ENCODE measurements at places on chromosomes 1 and 21. TPM values are rescaled to one million over a fixed set of nuclear protein-coding genes. Genes with fewer than 3 reads are reported as not detected.

Gene C8A
- not detected for total RNA-seq

Gene F13B
- not detected for total RNA-seq

Gene GNAT2
- total RNA-seq = not detected

Gene SRP9
- total RNA-seq = 166 TPM

Gene RXRG
- total RNA-seq = 8.4 TPM

DNA sequence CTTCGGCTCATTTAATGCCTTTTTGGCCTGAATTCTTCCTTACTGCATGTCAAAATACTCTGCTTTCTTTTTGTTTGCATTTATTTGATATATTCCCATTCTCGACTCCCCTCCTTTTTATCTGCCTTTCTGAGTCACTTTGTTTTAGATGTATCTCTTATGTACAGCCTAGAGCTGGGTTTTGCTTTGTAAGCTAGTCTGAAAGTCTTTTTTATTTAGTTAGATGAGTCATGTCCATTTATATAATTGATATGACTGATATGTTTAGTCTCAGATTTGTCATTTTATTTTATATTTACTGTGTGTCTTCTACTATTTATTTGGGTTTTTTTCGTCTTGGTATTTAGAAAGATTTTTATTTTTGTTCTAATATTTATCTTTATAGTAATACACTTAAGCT, 33.6 kb upstream of the GNG5 start:
- no peak overlapping the region for H3K27ac ChIP-seq
- peaks cover 10% of the 10 kb centered on the region for H3K36me3 ChIP-seq
- H3K4me3 ChIP-seq = no peak overlapping the region
- H3K27me3 ChIP-seq = no peaks in the 10 kb centered on the region
- no peak for DNase-seq

- no peak for DNase-seq
- no peaks in the 10 kb centered on the region for H3K27me3 ChIP-seq
- H3K27ac ChIP-seq = peak overlapping the region; percentile 89
- H3K4me1 ChIP-seq = peaks cover 75% of the 10 kb centered on the region
- peak overlapping the region; percentile 87 for H3K4me3 ChIP-seq
Observed at GRCh38 chr1:1777583-1777899, 729 bp downstream of the NADK start.

DNA sequence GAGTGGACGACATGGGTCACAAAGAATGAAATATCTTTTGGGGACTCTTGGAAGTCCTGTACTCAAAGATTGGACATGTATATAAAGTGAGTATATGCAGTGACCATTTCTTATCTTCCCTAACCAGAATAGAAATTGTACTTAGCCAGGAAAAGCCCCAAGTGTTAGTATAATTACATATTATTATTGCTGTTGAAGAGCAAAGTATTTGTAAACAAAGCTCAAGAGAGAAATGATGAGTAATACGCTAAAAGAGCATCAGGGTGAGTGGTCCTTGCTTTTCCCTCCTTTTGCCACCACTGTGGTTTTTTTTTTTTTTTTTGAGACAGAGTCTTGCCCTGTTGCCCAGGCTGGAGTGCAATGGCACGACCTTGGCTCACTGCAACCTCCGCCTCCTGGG, 6.4 kb upstream of the CGN start:
- H3K27ac ChIP-seq = no peak overlapping the region
- no peak overlapping the region for H3K4me3 ChIP-seq
- no peaks in the 10 kb centered on the region for H3K4me1 ChIP-seq
- no peaks in the 10 kb centered on the region for H3K27me3 ChIP-seq
- no peak for DNase-seq

DNA sequence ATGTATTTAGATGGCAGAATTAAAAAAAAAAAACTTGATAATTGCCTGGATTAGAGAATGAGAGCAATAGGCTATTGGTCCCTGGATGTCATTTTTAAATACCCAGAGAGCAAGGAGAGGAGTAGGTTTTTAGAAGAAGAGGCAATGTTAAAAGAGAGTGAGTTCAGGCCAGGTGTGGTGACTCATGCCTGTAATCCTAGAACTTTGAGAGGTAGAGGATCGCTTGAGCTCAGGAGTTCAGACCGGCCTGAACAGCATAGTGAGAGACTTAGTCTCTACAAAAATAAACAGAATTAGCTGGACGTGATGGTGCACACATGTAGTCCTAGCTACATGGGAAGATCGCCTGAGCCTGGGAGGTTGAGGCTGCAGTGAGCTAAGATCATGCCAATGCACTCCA, 15.9 kb upstream of the MUTYH start:
- H3K4me1 ChIP-seq = peaks cover 14% of the 10 kb centered on the region
- DNase-seq = no peak
- no peak overlapping the region for H3K4me3 ChIP-seq
- no peaks in the 10 kb centered on the region for H3K36me3 ChIP-seq

- H3K27ac ChIP-seq = no peak overlapping the region
- no peak overlapping the region for H3K4me3 ChIP-seq
- no peaks in the 10 kb centered on the region for H3K4me1 ChIP-seq
- DNase-seq = no peak
- H3K27me3 ChIP-seq = no peaks in the 10 kb centered on the region
- H3K36me3 ChIP-seq = peaks cover 88% of the 10 kb centered on the region
Observed at GRCh38 chr1:165753934-165754333, 14.7 kb downstream of the TMCO1 start.

- no peaks in the 10 kb centered on the region for H3K27me3 ChIP-seq
- no peak for DNase-seq
- no peaks in the 10 kb centered on the region for H3K36me3 ChIP-seq
- no peak overlapping the region for H3K27ac ChIP-seq
Observed at GRCh38 chr1:33560680-33561079, 88.2 kb downstream of the ZSCAN20 start.

DNA sequence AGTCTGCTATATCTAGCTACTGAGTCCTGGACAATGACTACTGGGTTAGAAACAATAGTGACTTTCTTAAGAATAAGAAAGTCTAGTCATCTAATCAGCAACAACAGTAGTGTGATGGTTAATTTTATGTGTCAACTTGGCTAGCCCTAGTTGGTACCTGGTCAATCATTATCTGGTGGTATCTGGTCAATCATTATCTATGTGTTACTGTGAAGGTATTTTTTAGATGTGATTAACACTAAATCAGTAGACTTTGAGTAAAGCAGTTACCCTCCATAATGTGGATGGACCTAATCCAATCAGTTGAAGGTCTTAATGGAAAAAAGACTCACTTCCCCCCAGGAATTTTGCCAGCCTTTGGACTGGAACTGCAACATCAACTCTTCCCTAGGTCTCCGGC, 312.6 kb downstream of the SIPA1L2 start:
- H3K4me3 ChIP-seq = no peak overlapping the region
- H3K36me3 ChIP-seq = no peaks in the 10 kb centered on the region
- DNase-seq = no peak
- H3K4me1 ChIP-seq = no peaks in the 10 kb centered on the region
- no peaks in the 10 kb centered on the region for H3K27me3 ChIP-seq

- H3K27ac ChIP-seq = peak overlapping the region; percentile 41
- no peak for DNase-seq
- no peaks in the 10 kb centered on the region for H3K27me3 ChIP-seq
- no peaks in the 10 kb centered on the region for H3K36me3 ChIP-seq
- peaks cover 7% of the 10 kb centered on the region for H3K4me1 ChIP-seq
Observed at GRCh38 chr1:153507926-153508583, 27.7 kb downstream of the S100A6 start.

- no peak for DNase-seq
- H3K27ac ChIP-seq = no peak overlapping the region
- H3K4me3 ChIP-seq = no peak overlapping the region
- peaks cover 19% of the 10 kb centered on the region for H3K4me1 ChIP-seq
- peaks cover 66% of the 10 kb centered on the region for H3K36me3 ChIP-seq
Observed at GRCh38 chr1:160092366-160093068, 5.9 kb downstream of the IGSF8 start.

DNA sequence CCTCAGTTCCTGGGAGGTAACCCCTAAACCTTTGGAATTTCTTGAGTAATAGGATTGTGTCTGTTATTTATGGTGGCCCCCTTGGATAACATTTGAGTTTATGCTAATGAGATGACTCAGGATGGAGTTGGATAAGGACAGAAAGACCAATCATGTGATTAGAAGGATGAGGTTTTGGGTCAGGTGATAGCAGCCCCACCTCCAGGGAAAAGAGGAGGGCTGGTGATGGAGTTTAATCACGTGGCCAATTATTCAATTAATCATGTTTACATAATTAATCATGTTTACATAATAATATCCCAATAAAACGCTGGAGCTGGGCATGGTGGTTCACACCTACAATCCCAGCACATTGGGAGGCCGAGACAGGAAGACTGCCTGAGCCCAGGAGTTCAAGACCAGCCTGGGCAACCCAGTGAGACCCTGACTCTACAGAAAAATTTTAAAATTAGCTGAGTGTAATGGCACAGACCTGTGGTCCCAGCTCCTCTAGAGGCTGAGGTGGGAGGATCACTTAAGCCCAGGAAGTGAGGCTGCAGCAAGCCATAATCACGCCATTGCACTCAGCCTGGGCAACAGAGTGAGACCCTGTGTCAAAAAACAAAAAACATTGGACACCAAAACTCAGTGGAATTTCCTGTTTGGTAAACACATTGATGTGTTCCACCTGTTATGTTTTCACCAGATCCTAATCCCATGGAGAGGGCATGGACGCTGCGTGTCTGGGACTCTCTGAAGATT, 73.3 kb downstream of the NUP210L start:
- no peaks in the 10 kb centered on the region for H3K27me3 ChIP-seq
- H3K27ac ChIP-seq = no peak overlapping the region
- H3K4me1 ChIP-seq = no peaks in the 10 kb centered on the region
- DNase-seq = no peak
- H3K4me3 ChIP-seq = no peak overlapping the region
- H3K36me3 ChIP-seq = no peaks in the 10 kb centered on the region

DNA sequence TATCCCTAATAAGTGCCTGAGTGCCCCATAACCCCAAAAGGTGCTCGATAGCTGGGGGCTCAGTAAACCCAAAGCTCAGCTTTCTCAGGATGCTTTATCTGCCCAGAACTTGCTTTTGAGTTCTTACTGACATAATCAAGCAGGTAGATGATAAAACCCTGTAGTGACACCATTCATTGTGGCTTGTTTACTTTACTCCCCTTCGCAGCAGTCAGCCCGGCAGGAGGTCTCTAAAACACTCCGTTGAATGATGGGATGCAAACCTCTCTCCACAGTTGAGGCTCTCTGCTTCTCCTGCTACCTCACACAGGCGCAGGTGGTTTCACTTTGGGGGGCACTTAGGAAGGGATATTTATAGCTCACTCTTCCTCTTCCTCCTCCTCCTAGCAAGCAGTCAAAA, 349.4 kb downstream of the HLX start:
- no peaks in the 10 kb centered on the region for H3K36me3 ChIP-seq
- H3K4me3 ChIP-seq = no peak overlapping the region
- H3K27ac ChIP-seq = no peak overlapping the region
- DNase-seq = no peak
- no peaks in the 10 kb centered on the region for H3K27me3 ChIP-seq

DNA sequence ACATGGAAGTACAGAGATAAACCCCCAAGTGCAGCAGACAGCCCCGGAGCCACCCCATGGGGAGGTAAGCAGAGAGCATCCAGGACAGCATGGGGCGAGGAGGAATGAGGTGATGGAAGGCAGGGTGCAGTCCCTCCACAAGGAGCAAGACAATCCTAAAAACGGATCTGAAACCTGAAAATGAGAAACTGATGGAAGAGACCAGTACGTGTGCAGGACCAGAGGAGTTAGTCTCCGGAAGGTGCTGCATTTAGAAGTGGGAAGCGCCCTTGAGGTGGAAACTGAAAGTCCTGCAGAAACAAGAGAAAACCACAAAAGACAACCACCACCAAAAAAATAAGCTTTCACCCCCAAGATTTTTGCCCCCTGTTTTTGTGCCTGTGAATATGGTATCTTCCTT, 17.4 kb upstream of the DDOST start:
- H3K27ac ChIP-seq = no peak overlapping the region
- H3K4me1 ChIP-seq = no peaks in the 10 kb centered on the region
- H3K27me3 ChIP-seq = no peaks in the 10 kb centered on the region
- H3K36me3 ChIP-seq = no peaks in the 10 kb centered on the region
- no peak overlapping the region for H3K4me3 ChIP-seq

DNA sequence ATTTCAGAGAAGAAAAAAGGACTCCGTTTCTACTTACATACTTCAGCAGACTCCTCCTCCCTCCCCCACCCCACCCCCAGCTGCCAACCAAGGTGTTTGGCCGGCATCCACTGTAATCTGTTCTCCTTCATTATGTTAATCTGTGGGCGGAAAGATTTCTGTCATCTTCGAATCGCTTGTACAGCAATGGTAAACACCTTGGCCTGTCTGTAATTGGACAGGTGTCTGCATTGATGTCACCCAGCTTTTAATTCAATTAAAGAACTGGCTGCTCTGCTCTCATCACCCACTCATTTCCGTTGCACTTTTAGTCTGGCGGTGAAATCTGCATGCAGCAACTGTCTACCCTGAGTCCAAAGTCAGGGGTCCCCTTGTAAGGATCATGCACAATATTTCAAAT, 368.6 kb downstream of the USH2A start:
- no peaks in the 10 kb centered on the region for H3K36me3 ChIP-seq
- no peaks in the 10 kb centered on the region for H3K4me1 ChIP-seq
- no peak overlapping the region for H3K4me3 ChIP-seq
- H3K27me3 ChIP-seq = no peaks in the 10 kb centered on the region

- no peak overlapping the region for H3K27ac ChIP-seq
- peaks cover 10% of the 10 kb centered on the region for H3K27me3 ChIP-seq
- no peak overlapping the region for H3K4me3 ChIP-seq
- H3K4me1 ChIP-seq = no peaks in the 10 kb centered on the region
- H3K36me3 ChIP-seq = no peaks in the 10 kb centered on the region
- no peak for DNase-seq
Observed at GRCh38 chr1:44515416-44515815, 110.4 kb downstream of the RNF220 start.

- no peak for DNase-seq
- no peaks in the 10 kb centered on the region for H3K36me3 ChIP-seq
- no peaks in the 10 kb centered on the region for H3K4me1 ChIP-seq
Observed at GRCh38 chr21:38570596-38570995, 72.3 kb upstream of the ERG start.

DNA sequence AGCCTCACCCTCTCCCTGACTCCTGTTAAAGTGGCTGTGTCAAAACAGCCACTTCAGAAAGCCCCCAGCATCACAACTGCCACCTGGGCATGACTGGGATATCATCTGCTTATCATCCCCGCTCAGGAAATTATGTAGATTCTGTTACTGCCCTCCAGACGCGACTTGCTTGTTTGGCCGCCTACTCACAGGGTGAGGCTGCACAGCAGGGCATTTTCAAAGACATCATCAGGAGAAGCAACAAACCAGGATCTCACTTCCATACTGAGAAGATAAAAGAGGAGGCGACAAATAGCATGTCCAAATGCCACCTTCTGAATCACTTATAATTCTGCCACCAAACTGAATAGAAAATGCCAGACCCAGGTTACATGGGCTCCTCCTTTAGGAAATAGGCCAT, 94.8 kb downstream of the MIS18A start:
- no peaks in the 10 kb centered on the region for H3K4me1 ChIP-seq
- no peak overlapping the region for H3K4me3 ChIP-seq
- no peaks in the 10 kb centered on the region for H3K36me3 ChIP-seq
- no peak for DNase-seq
- H3K27me3 ChIP-seq = no peaks in the 10 kb centered on the region
- H3K27ac ChIP-seq = no peak overlapping the region

- H3K4me1 ChIP-seq = peaks cover 32% of the 10 kb centered on the region
- peaks cover 27% of the 10 kb centered on the region for H3K27me3 ChIP-seq
- no peak overlapping the region for H3K27ac ChIP-seq
- no peaks in the 10 kb centered on the region for H3K36me3 ChIP-seq
- no peak for DNase-seq
Observed at GRCh38 chr1:35571263-35571662, 1.9 kb upstream of the TFAP2E start.
